ENCODE measurements at places on chromosomes 6 and 20.

DNA sequence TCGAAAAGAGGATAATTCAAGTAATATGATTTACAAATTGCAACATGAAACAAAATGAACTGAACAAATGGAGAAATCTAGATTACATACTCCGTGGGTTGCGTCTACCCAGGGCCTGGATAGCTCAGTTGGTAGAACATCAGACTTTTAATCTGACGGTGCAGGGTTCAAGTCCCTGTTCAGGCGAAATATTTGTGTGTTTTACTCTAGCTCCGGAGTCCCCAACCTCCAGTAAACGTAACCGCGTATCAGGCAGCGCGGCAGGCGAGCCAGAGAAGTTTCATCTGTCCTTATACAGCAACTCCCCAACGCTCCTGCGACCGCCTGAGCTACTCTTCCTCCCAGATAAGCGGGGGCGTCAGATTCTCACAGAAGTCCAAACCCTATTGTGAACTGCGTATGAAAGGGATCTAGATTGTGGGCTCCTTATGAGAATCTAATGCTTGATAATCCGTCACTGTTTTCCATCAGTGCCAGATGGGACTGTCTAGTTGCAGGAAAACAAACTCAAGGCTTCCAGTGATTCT lies 176.1 kb downstream of the TRIM27 start:
- no peak for DNase-seq

- no peak for DNase-seq
Measured at GRCh38 chr20:62043131-62043914, 22.4 kb downstream of the TAF4 start.

- DNase-seq = no peak
Measured at GRCh38 chr6:7431313-7431673, 41.7 kb downstream of the RIOK1 start.

- DNase-seq = no peak
Measured at GRCh38 chr6:98929498-98930060, 18.2 kb downstream of the FBXL4 start.

- DNase-seq = no peak
Measured at GRCh38 chr6:105495515-105495914, 92.6 kb upstream of the PREP start.

DNA sequence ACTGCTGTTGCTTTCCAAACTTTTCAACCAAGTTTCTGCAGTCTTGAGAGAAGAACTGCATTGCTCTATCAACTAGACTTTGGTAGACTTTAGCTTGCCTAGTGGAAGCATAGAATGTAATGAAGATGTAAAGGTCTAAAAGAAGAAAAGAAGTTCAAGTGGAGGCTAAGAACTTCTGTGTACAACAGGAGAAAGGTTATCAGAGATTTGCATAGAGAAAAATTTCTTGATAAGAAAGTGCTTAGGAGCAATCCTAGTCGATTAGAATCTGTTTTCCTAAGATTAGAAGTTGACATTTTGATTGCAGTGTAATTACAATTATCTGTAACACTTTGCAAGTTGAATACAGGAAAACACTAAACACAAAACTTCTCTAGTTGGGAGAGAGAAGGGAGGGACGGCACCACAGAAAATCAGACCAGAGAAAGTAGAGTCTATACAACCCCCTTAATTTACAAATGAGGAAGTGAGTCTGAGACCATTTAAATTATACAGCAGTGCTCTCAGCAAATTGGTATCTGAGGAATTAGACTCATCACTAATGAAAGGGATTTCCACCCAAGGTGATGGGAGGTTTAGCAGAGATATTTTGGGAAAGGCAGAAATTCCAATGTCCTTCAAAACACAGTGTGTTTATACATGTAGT lies 194.3 kb upstream of the MARCKS start:
- no peak for DNase-seq

GRCh38 chr20:58981628-58982364 lies 740 bp downstream of the NELFCD start:
- no peak for DNase-seq

DNA sequence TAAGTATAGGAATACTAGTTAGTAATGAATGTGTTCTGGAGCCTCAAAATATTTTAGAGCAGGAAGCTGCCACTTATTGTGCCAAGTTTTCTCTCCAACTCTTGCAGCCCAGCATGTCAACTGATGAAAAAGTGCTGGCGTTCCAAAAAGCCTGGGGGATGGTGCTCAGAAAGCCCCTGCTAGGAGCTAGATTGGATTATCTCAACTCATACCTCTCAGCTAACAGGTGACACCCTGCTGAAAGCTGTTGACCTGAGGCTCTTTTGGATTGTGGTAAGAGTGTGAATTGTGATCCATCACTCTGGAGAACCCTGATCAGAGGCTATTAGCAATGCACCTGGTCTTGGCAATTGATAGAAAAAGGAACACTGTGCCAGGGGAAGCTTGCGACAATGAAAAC lies 580.4 kb downstream of the EYS start:
- no peak for DNase-seq

GRCh38 chr20:32902456-32903420 lies 44.0 kb downstream of the EFCAB8 start:
- peak; percentile 75 for DNase-seq

DNA sequence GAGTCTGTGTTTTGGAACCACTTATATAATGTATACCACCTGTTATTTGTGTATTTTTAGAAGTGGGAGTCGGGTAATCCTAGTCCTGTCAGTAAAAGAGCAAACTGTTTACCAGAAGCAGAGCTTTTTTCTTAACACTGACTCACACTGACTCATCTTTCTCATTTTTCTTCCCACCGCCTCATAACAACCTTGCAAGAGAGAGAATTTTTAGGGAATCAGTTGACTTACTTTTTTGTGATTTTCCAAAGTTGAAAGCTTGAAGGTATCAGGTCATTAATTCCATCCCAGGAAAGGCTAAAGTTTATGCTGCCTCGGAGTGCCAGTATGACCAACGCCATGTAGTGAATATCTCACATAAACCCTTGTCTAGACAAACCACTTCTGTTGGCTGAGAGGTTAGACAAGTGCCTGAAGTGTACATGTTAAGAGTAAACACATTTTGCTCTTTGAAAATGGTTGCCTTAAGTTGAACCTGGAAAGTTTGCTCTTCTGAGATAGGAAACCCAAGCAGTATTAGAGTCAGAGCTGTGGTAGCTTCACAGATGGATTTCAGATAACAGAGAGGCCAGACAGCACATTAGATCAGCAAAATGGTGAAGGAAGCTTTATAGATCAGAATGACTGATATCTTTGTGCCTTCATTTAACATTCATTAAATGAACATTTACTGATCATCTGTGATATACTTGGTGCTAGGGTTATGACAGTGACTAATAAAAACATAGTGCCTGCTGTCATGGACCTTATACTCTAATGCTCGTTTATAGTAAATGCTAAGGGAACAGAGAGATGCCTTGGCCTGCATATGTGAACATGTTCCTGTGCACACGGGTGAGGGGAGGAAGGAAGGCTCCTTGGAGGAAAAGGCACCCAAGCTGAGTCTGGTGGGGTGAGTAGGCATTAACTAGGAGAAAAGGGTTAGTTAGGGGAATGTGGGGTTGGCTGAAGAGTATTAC lies 29.1 kb upstream of the PKIG start:
- no peak for DNase-seq

- no peak for DNase-seq
Measured at GRCh38 chr6:133799043-133799442, 89.9 kb upstream of the TCF21 start.

DNA sequence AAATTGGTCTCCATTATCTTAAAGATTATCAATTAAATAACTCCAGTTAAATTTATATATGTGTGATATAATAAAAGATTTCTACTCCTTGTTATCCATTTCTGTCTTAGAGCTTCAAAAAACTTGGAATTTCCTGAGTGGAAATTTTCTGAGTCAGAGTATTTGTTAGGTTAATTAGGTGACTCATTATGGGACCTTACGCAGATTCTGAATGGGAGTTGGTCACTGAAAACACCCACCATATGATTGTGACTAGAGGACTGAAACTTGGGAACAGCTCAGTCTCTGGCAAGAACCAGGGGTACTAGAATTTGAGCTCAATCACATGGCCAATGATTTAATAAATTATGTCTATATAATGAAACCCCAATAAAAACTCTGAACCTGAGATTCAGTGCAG lies 125.4 kb upstream of the HMGCLL1 start:
- DNase-seq = no peak

DNA sequence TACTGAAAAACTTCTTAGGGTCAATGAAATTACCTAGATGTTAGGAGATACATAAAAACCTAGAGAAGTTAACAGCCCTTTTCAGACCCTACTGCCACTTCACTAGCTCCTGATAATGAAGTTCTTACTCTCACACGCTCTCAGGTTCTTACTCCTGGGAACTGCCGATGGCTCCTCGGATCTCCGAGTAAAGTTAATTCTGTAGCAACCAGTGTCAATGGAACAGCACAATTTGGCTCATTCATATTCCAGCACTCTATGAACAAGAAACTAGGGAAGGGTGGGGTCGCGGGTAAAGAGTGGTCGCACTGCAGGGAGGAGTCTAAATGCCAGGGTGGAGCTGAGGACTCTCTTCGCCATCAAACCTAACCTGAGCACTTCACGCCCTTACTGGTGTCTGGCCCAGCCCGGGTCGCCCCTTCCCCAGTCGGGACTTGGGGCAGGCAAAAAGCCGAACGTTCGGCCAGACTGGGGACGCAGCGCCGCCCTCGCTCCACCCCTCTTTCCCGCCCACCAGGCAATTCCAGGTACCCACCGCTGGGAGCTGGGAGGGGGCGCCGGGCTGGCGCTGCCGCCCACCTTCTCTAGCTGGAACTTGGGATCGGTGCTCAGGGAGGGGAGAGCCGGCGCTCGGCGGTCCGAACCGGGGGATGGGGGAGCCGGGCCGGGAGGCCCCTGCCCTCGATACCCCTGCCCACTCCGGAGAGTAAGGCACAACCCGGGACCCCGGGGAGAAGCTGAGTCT lies 744 bp downstream of the RAB23 start:
- peak; percentile 47 for DNase-seq

GRCh38 chr20:62561182-62561581 lies 81.1 kb upstream of the SLCO4A1 start:
- DNase-seq = no peak

GRCh38 chr20:53903652-53903987 lies 166.8 kb downstream of the BCAS1 start:
- DNase-seq = no peak

- no peak for DNase-seq
Measured at GRCh38 chr6:115001731-115002350, 659.0 kb upstream of the HS3ST5 start.

- DNase-seq = peak; percentile 98
Measured at GRCh38 chr20:44210406-44211176, at the start of gene OSER1. OSER1 (minus strand) TSS chr20:44210771; CDS start chr20:44206957, 3,814 bp downstream.

- DNase-seq = no peak
Measured at GRCh38 chr6:113015249-113015648, 668.1 kb downstream of the RFPL4B start.

GRCh38 chr6:6906570-6907213 lies 201.1 kb upstream of the RREB1 start:
- DNase-seq = no peak

DNA sequence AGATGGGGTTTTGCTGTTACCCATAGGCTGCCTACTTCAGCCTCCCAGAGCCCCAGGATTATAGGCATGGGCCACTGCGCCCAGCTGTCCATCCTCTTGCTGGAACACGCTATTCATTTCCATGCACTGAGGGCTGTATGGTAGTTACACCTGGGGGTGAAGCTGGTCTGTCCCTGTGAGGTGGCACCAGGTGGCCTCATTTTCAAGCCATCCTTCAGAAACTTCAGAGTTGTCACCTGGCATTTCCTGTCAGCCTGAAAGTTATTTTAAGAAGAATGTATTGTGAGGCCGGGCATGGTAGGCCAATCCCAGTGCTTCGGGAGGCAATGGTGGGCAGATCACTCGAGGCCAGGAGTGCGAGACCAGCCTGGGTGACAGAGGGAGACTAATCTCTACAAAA lies 147.6 kb downstream of the DTNBP1 start:
- DNase-seq = no peak

GRCh38 chr6:10411131-10411970 lies 3.5 kb downstream of the TFAP2A start:
- no peak for DNase-seq

DNA sequence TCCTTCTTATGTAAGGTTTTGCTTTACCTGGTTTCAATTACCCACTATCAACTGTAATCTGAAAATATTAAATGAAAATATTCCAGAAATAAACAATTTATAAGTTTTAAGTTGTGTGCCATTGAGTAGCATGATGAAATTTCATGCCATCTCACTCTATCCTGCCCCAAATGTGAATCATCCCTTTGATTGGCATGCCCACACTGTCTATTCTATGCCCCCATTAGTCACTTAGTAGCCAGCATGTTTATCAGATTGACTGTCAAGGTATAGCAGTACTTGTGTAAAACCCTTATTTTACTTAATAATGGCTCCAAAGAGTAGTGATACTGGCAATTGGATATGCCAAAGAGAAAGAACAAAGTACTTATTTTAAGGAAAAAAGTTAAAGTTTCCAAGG lies 403.8 kb downstream of the ADGRB3 start:
- DNase-seq = no peak

- DNase-seq = no peak
Measured at GRCh38 chr20:35453647-35454046, 1.8 kb upstream of the CEP250 start.

- no peak for DNase-seq
Measured at GRCh38 chr6:142074516-142074915, 58.2 kb upstream of the GJE1 start.

- DNase-seq = no peak
Measured at GRCh38 chr20:57102160-57102559, 164.3 kb downstream of the BMP7 start.

GRCh38 chr6:55794136-55794812 lies 81.1 kb downstream of the BMP5 start:
- DNase-seq = no peak

DNA sequence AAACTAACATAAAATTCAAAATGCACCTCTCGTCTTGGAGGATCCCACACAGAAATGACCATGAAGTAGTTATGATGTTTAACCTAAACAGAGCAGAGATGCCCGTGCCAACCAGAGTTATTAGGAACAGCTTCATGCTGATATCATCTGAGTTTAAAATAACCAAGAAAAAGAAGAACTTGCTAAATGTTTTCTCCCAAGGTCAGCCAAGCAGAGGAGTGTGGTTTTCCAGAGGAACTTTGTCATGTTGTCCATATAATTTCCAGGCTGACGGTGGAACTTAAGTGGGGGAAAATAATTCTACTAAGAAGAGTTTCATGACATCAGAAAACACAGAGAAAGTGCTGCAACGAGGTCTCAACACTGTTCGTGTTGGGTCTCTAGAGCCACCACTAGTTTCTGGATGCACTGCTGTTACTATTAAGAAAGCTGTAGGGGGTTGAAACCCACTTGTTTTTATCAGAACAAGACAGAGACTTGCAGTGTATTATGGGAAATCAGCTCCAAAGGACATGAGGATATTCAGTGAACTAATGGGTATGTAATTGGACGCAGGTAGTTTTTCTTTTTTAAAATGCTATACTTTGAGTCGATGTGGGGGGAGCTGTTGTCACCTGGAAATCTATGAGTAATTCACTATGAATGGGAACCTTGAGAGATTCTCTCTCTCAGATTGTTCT lies 5.2 kb downstream of the AGPAT4 start:
- no peak for DNase-seq

All from stimulated activated CD4-positive, alpha-beta T cell treated with anti-CD3 and anti-CD28 coated beads, Interleukin-2, amount 100 ng/mL, for 24 hours (primary cell).